ENCODE measurements at places on chromosomes 1 and 21.

DNA sequence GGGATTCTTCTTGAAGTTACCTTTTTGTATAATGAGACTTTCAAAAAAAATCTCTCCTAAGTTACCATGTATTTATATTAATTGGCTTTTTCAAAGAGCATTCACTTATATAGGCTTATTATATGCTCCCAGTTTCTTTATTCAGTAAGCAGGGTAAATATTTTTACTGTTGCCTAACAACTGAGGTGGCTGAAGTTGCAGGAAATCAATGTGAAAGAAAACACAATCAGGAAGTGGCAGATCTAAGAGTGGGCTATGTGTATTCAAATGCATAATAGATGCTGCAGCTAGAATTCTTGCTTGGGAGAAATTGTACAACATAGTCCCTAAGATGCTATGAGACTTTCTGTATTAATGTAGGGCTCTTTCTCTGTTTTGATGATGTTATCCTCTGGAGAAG is 606.9 kb downstream of the NUF2 start:
- no peak for DNase-seq

GRCh38 chr1:47580451-47580995 is 142.7 kb downstream of the FOXD2 start:
- DNase-seq = no peak

GRCh38 chr21:27645285-27645684 is 678.4 kb upstream of the ADAMTS5 start:
- DNase-seq = no peak

DNA sequence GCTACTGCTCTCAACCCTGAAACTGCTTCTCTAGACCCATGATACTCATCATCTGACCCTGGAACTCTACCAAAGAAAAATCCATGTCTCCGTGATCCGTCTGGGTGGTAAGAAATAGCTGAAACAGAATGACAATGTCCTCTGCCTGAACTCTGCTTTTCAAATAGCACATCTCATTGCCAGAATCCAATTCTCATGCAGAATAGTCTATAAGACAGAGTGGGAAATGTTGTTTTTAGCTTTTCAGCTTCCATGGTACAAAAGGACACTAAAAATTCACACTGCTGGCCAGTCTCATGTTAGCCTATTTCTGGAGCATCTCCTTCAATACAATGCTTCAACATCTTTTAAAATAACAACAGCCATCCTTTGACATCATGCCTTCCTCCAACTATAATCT is 1355.8 kb upstream of the PRMT6 start:
- no peak for DNase-seq

DNA sequence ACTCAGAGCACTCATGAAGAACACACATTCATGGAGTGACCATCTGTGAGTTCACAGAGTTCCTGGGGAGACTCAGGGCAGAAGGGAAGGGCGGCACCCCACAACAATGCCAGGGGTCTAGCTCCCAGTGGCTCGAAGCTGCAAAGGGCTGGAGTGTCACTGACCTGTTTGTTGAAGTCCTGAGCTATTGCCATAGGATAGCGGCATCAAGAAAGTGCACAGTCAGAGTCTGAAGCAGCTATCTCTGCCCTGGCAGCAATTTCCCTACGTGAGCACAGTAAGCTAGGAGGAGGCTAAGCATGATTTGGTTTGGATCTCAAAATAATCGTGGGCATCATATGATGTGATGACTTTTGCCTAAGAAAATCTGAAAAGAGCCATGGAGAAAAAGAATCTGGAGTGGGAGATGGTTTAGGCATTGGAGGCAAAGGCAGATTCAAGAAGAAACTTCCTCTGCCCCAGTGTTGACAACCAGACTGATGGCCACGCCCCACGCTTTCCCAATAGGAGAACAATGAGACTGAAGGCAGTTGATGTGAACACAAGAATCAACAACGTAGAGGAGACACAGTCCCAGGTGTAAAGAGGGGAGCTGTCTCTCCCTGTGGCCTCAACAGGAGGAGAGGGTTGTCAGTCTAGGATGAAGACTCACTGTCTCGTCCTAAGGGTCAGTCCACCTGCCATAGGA is 100.0 kb upstream of the SLC25A33 start:
- no peak for DNase-seq

DNA sequence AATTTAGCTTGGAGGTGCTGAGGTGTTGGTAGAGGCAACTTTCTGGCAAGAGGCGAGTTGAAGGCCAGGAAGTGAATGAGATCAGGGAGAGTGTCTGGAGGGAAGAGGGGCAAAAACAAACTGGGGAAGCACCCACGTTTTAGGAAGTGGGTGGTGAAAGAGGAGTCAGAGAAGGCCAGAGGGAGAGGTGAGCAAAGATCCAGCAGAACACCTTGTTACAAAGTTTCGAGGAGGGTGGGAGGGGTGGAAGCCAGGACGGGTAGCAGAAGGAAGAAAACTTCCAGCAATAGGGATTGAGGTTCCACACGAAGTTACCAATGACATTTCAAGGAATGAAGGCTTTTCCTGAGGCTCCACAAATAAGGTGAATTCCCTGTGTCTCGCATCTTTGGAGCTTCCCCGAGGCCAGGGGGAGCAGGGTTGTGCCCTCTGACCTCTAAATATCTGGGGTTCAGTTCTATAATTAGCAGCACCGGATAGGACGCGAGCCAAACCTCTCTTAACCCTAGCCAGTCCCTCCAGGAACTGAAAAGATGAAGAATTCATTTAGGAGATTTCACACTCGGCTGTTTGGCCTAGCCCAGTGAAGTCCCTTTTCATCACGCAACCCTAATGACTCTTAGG is 578 bp upstream of the SESN2 start:
- no peak for DNase-seq

GRCh38 chr1:181124291-181124751 is 35.8 kb downstream of the IER5 start:
- DNase-seq = no peak

DNA sequence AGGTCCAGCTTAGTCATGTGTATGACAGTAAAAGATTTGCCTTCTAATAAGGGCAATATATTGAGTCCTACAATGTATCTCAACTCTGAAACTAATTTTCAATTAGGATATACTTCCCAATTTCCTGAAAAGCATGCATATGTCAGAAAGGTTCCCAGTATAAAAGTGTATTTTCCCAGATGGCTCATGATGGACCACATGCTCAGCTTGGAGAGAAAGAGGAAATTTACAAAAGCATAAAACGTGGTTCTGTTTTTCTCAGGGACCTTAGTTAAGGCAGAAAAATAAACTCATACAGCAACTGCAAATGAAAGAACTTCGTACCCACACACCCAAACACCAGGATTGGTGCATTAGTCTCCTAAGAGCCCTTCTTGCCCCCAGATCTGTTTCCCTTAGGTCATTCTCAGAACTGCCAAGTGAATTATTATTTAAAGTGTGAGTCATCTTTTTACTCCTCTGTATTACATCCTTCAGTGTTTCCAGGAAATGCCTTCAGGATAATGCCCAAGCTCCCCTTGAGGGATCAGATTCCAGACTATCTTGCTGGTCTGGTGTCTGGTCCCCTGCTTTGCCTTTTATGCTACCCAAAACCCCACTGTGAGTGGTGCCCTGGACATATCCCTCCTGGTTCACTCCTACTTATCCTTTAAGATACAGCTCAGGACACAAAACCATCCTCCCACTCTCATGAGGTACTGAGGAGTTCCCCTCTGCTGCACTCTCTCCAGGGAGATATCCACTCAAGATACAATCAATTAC is 57.4 kb downstream of the SSX2IP start:
- DNase-seq = no peak

GRCh38 chr1:23551849-23552248 is 7.5 kb downstream of the ID3 start:
- DNase-seq = no peak

GRCh38 chr1:67749844-67750690 is 65.1 kb downstream of the GADD45A start:
- no peak for DNase-seq

- no peak for DNase-seq
Observed at GRCh38 chr1:228207851-228208821, at the start of gene OBSCN. Gene OBSCN (plus strand): TSS chr1:228208044. CDS start chr1:228211784, 3,740 bp downstream.

GRCh38 chr21:38753557-38753971 is 52.2 kb upstream of the ETS2 start:
- no peak for DNase-seq

- DNase-seq = no peak
Observed at GRCh38 chr1:19395678-19396192, 83.6 kb downstream of the SLC66A1 start.

- no peak for DNase-seq
Observed at GRCh38 chr21:31143036-31143435, 104.8 kb upstream of the KRTAP19-8 start.

GRCh38 chr1:13588946-13589796 is 5.5 kb downstream of the PDPN start:
- DNase-seq = no peak

DNA sequence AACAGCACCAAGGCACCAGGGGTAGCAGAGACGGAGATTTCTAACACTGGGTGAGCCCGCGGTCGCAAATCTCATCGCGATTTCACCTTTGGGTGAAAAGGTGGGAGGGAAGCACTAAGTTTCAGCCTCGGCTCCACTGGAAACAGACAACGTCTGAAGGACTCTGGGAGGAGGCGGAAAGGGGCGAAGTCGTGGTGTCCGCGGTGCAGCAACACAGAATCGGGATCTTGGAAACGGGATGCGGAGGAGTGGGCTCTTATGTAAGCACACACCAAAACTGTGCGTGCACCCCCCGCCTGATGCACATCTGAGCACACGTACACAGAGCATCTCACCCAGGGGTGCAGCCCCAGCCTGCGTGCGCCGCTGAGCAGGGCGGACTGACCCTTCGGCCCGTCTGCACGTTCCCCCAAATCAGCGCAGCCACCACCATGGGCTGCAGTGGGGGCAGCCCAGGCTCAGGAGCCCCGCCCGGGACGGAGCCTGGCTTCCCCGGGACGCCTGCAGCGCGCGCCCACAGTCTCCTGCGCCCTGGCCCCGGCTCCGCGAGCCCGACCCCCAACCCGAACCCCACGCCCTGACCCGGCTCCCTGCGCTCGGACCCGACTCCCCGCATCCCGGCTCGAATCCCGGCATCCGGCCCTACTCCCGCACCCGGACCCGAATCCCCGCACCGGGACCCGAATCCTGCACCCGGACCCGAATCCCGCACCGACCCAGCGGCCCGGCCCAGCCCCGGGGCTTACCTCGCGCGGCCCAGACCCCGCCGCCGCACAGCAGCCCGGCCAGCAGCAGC is 670 bp downstream of the CLSTN1 start:
- no peak for DNase-seq

GRCh38 chr1:205582046-205582445 is 49.8 kb downstream of the ELK4 start:
- no peak for DNase-seq

GRCh38 chr1:97893844-97894243 is 27.0 kb downstream of the DPYD start:
- no peak for DNase-seq

DNA sequence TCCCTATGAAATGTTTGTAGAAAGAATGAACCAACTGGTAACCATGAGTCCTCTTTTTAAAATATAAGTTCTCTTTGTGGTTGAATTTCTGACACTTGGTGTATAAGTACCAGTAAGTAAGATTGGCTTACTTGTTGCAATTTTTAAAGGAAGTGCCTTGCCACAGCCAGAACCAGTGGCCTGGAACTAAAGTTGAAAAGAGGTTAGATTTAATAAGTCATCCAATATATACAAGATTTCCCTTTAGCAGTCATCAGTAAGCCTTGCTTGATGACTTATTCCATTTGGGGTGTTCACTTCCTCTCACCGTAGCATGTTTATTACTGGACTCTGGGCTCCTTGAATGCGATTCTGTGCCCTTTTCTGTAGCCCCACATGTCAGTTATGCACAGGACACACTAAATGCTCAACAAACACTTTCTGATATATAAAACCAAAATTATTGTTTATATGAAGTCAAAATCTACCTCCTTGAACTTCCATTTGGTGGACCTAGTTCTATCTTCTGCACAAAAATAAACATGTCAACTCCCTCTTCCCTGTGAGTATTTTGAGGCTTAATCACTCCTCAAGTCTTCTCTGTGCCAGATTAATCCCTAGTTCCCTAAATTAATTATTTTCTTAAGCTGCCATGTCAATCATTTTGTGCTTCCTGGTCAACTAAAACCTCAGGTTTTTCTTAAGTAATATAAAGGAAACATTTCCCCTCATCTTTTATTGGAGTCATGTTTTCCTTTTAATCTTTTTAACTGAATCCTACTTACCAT is 218.1 kb downstream of the ST6GALNAC3 start:
- DNase-seq = no peak

DNA sequence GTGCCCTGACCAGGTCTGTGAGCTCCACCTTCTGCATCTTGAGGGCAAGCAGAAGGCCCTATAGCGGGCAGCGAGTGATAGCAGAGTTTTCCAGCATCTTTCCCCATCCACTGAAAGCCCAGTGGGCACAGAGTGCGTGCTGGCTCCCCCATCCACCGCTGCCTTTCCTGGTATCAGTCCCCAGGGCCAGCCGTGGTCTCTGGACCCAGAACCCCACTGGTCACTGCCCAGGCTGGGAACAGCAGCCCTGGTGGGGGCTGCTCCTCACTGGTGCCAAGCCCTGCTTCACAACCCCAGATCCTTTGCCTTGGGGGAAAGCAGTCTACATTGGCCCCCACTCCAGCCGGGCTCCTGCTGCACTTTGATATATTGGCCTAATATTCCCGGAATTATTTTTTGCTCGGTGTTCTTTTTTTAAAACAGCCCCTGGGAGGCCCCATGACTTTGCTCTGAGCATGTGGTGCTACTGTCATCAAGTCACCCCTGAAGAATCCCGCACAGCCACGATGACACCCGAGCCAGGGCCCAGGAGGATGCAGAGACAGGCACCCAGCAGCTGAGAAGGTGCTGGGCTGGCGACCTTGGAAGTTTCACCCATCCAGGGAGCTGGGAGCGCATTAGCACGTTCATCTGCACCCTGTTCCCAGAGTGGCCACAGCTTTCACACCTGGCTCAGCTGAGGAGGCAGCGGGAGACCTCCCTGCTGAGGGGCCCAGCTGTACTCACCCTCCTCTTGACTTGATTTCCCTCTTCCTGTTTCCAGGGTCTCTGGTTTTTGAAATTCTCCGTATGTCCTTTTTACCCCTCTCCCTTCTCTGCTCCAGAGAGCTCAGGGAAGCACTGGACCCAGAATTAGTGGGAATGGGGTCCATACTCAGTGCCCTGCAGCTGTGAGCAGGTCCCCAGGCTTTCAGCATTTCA is 56.9 kb downstream of the KLHDC7A start:
- no peak for DNase-seq

DNA sequence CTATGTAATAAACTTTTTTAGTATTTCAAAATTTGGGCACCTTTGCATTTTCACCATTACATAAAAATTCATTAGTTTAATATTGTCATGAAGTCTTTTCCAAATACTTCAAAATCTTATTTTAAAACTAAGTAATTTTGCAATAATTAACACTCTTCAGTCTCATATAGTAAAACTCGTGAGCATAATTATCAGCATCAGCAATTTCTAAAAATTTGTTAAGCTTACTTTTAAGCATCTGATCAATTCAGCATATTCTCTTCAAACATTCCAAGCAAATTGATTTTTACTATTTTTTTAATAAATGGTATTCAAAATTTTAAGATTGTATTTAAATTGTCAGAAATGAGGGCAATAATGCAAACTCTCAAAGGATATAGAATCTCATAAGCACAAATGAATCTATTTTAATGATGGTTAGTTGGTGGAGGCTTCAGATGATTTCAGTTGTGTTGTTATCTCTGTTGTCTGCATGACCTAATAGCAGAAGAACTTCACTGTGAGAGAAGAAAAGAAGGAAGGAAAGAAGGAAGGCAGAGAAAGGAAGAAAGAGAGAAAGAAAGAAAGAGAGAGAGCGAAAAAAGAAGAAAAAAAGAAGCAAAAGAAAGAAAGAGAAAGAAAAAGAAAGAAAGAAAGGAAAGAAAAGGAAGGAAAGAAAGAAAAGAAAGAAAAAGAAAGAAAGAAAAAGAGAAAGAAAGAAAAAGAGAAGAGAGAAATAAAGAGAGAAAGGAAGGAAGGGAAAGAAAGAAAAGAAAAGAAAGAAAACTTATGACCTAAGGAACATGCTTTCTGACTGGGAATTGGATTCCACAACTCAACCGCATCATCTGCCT is 860.5 kb downstream of the NCAM2 start:
- no peak for DNase-seq
